ENCODE measurements at places on chromosomes 1 and 21. TPM values are rescaled to one million over a fixed set of nuclear protein-coding genes. Genes with fewer than 3 reads are reported as not detected.

DNA sequence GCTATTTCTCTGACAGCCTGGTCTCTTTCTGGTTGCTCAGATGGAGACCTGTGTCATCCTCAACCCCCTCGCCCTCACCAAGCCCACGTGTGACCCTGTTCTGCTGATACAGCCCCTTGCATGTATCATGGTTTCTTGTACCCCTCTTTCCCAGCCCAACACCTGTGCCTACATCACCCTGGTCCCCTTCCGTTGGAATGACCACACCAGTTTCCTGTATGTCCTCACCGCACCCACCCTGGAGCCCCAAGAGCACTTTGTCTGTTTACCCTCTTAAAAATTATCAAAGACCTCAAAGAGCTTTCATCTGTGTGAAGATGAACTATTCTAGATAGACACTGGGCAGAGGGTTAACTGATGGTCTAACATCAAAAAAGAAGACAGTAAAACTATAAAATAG lies 179.5 kb downstream of the GALNT2 start:
- no peak overlapping the region for H3K4me3 ChIP-seq
- peaks cover 13% of the 10 kb centered on the region for H3K36me3 ChIP-seq
- H3K27me3 ChIP-seq, result no peaks in the 10 kb centered on the region
- H3K4me1 ChIP-seq, result peaks cover 2% of the 10 kb centered on the region
- no peak for DNase-seq

DNA sequence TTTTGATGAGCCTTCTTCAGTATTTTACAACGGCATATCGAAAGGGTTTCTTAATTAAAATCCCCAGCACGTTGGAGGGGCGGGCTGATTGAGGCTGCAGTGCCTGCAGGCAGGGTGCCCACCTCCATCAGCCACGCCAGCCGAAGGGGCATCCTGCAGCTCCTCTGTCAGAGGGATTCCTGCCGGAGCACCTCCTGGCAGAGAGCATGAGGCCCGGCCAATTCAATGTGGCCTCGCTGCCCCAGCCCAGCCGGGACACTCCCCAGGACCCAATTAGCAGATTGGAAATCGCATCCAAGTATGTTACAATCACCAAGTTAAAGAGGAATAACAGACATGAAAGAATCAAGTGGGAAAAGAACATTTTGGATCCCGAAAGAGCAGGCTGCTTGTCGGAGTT lies 216.6 kb downstream of the ST6GALNAC3 start:
- no peak for DNase-seq
- no peaks in the 10 kb centered on the region for H3K36me3 ChIP-seq
- no peak overlapping the region for H3K4me3 ChIP-seq
- peaks cover 8% of the 10 kb centered on the region for H3K4me1 ChIP-seq
- H3K27ac ChIP-seq, result no peak overlapping the region

GRCh38 chr1:111366256-111366655 lies 61.3 kb downstream of the OVGP1 start:
- DNase-seq, result no peak
- H3K4me3 ChIP-seq, result no peak overlapping the region
- H3K36me3 ChIP-seq, result no peaks in the 10 kb centered on the region

DNA sequence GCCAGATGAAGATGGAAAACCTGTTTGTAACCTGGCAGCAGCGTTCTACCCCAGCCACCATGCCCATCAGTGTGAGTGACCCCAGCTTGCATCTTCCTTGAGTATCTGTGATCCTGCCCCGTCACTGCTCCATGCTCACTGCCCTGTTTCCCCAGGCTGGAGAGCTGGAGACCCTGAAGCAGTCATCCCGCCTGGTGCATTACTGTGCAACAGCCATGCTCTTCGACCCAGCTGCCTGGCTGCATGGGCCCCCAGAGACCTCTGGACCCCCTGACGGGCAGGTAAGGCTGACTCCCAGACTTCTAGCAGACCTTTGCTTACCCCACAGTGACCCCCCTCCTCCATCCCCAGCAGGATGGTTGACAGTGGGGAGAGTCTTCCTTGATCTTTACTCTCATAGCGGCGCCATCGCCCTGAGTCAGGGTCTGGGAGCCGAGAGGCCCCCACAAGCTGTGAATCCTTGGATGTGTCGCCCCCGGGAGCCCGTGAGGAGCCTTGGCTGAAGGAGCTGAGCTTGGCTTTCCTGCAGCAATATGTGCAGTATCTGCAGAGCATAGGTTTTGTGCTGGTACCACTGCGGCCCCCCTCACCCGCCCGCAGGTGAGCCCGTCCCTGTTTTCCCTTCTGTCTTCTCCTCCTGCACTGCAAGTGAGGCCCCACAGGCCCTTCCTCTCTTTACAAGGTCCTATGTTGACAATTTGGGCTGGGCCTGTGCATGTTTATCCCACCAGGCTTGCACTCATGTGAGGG lies 10.4 kb downstream of the HYI start:
- H3K36me3 ChIP-seq, result peaks cover 66% of the 10 kb centered on the region
- no peak overlapping the region for H3K27ac ChIP-seq
- no peak for DNase-seq
- no peaks in the 10 kb centered on the region for H3K4me1 ChIP-seq

DNA sequence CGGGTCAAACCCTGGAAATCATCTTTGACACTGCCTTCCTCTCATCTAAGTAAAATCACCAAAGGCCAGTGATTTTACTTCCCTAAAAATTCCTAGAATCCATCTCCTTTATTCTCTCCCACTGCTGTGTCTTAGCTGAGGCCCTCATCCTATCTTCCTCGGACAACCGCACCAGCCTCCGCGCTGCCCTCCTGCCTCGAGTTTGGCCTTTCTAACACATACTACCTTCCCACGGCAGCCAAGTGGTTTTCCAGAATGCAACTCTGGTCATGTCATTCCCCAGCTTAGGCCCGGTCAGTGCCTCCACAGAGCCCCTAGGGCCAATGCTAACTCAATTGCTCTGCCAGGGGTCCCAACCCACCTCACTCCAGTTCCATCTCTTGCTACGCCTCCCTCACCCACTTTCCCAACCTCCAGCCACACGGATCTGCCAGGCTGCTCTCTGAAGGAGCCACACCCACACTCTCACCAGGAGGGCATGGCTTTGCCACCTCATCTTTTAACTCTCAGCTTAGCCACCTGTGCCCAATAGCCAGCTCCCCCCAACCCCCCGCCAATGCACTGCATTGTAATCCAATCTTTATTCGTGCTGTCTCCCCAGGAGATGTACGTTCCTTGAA lies 6.8 kb downstream of the TMEM9 start:
- H3K4me1 ChIP-seq, result no peaks in the 10 kb centered on the region
- H3K27me3 ChIP-seq, result no peaks in the 10 kb centered on the region
- no peak overlapping the region for H3K27ac ChIP-seq
- DNase-seq, result no peak
- peaks cover 99% of the 10 kb centered on the region for H3K36me3 ChIP-seq
- no peak overlapping the region for H3K4me3 ChIP-seq

DNA sequence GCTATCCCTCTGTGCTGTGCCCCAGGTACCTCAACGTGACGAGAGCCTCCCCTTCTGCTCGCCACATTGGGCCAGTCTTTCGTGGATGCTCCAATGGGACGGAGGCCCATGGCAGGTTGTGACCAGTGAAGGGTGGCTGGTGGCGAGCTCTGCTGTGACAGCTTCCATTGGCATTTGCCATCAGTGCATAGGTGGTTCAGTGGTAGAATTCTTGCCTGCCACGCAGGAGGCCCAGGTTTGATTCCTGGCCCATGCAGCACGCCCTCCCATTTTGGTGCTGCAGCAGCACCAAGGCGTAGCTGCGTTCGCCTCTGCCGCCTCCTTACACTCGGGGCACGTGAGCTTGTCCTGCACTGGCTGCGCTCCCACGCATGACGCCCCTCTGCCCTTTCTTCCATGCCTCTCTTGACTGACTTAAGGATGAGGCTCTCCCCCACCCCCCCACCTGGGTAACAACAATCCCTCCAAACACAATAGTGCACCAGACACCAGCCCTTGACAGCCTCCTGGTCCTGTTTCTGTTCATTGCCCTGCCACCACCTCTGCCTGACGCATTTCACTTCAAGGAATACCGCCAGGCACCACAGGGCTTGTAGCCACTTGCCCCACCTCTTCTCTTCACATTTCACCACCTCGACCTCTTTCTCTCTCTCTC lies 24.7 kb upstream of the FCGR2A start:
- no peaks in the 10 kb centered on the region for H3K27me3 ChIP-seq
- DNase-seq, result no peak
- H3K27ac ChIP-seq, result no peak overlapping the region

- H3K4me1 ChIP-seq, result no peaks in the 10 kb centered on the region
- no peak overlapping the region for H3K4me3 ChIP-seq
- no peaks in the 10 kb centered on the region for H3K27me3 ChIP-seq
- no peaks in the 10 kb centered on the region for H3K36me3 ChIP-seq
- no peak overlapping the region for H3K27ac ChIP-seq
Observed at GRCh38 chr1:218711884-218712674, 366.9 kb downstream of the TGFB2 start.

GRCh38 chr1:108750476-108751181 lies 4.2 kb downstream of the STXBP3 start:
- H3K4me1 ChIP-seq, result no peaks in the 10 kb centered on the region
- no peaks in the 10 kb centered on the region for H3K27me3 ChIP-seq
- no peak for DNase-seq
- no peak overlapping the region for H3K4me3 ChIP-seq
- H3K27ac ChIP-seq, result no peak overlapping the region

DNA sequence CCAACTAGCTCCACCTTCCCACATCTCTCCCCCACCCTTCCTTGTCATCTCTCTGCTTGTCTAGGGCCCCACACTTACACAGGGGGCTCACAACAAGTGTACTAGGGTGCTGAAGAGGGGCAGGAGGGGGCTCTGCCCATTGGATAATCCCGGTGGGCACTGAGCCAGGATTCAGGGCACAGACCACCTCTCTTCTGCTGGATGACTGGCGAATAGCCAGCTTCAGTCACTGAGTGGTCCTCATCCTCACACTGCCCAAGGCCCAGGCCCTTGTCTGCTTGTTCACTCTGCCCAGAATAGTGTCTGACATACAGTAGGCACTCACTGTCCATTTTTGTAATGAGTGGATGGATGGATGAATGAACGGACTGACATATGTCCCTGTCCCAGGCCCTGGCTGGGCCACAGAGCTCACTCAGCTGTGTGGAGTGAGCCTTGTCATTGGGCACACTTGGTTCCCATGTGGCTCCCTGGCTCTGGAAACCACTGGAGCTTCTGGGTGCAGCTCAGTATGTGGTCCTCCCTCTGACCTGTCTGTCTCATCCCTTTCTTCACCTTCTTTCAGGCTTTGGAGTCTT lies 36.6 kb downstream of the FOXO6 start:
- H3K4me3 ChIP-seq, result no peak overlapping the region
- no peak overlapping the region for H3K27ac ChIP-seq
- peaks cover 6% of the 10 kb centered on the region for H3K4me1 ChIP-seq
- DNase-seq, result no peak
- 0 out of 2 replicates have a peak, but pooled peaks cover 4% of the 10 kb centered on the region for H3K36me3 ChIP-seq

DNA sequence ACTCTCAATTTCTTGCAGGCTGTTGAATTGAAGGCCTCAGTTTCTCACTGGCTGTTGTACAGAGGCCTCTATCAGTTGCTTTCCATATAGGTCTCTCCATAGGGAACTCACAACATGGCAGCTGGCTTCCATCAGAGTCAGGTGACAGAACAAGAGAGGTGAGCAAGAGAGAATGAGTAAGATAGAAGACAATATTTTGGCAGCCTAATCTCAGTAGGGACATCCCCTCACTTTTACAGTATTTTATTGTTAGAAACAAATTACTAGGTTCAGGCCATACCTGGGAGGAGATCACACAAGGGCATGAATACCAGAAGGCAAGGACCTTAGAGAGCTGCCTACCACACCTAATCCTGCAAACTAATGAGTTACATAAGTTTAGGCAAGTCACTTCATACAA lies 162.8 kb downstream of the ATP6V1G3 start:
- H3K4me3 ChIP-seq, result no peak overlapping the region
- no peak overlapping the region for H3K27ac ChIP-seq
- DNase-seq, result no peak

- no peaks in the 10 kb centered on the region for H3K36me3 ChIP-seq
- H3K27ac ChIP-seq, result no peak overlapping the region
- no peaks in the 10 kb centered on the region for H3K4me1 ChIP-seq
Observed at GRCh38 chr1:207405814-207406213, 48.3 kb upstream of the CR2 start.

DNA sequence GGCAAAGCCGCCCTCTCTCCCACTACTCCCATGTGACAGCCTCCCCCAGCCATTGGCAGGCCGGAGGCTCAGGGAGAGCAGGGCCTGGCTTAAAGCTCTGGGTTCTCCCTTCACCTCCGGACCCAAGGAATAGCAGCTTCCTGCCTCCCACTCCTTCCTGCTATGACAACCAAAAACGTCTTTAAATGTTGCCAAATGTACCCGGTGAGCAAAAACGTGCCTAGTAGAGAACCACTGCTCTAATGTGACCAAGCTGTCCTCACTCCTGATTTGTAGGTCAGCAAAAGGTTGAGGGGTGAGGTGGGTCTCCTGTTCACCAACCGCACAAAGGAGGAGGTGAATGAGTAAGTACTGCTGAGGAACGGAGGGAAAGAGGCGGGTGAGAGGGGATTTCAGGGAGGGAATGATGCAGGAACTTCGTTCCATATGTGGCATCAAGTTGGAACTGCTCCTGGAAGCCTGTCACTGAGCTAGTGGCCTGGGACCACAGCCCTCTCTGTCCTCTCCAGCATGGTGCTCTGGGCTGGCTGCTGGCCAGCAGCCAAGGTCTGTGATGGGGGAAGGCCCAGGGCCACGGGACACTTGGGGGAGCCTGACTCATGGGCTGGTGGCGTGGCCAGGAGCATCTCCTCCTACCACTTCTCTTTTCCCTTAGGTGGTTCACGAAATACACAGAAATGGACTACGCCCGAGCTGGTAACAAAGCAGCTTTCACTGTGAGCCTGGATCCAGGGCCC lies 5.7 kb downstream of the MRTO4 start:
- DNase-seq, result no peak
- no peaks in the 10 kb centered on the region for H3K27me3 ChIP-seq
- H3K4me1 ChIP-seq, result no peaks in the 10 kb centered on the region
- peaks cover 69% of the 10 kb centered on the region for H3K36me3 ChIP-seq
- H3K4me3 ChIP-seq, result no peak overlapping the region

DNA sequence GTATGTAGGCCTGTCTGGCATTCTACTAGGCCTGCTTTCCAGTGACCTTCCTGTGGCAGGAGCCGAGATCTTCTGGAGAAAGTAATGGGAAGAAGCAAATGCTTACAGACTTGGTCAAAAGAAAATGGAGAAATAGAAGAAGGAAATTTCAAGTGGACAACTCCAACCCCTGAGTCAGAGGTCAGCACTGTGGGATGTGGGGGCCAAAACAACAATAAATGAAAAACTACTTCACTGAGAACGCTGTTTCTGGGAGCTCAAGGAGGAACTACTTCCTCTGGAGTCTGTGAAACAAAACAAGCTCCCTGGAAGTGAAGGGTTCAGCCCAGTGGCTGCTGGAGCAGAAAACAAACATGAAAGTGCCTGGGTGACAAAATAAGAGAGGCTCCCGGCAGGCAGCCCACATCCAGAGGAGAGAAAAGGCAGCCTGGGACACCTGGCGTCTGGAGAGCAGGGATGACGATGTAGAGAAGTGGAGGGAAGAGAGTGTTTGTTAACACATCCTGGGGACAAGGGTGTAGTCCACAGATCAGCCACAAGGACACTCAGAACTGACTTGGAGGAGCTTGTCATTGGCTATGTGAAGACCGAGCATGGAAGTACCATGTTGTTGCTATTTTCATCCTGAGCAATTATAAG lies 355.2 kb downstream of the SMYD3 start:
- no peak overlapping the region for H3K27ac ChIP-seq
- H3K27me3 ChIP-seq, result no peaks in the 10 kb centered on the region
- H3K4me3 ChIP-seq, result no peak overlapping the region
- peaks cover 9% of the 10 kb centered on the region for H3K36me3 ChIP-seq
- DNase-seq, result peak; percentile 49

The CELA3B gene
- not detected for total RNA-seq

The PDC gene
- not detected for total RNA-seq

The DCAF6 gene
- total RNA-seq, result 15.8 TPM

The GBP1 gene
- total RNA-seq, result not detected

The GRHL3 gene
- 4.0 TPM for total RNA-seq

Data from H9 (cell line).